ENCODE measurements at places on chromosomes 16 and 17. TPM values are rescaled to one million over a fixed set of nuclear protein-coding genes. Genes with fewer than 3 reads are reported as not detected.

DNA sequence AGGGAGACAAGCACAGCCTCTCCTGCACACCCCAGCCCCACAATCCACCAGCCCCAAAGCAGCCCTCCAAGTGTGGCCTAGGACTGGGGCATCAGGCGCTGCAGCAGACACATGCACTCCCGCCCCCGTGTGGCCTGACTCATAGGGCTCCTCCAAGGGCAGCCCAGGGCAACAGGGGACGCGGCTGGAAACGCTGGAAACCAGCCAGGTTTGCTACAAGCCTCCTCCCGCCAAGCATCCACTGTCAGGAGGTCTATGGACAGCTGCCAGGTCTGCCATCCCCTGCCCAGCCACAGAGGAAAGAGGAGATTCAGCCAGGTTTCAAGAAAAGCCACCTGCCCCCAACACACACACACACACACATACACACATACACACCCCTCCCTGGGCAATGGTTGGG lies 25.8 kb downstream of the SRCIN1 start:
- no peaks in the 10 kb centered on the region for H3K36me3 ChIP-seq
- H3K27me3 ChIP-seq, result peaks cover 59% of the 10 kb centered on the region
- peak; percentile 48 for DNase-seq
- peaks cover 6% of the 10 kb centered on the region for H3K4me1 ChIP-seq
- no peak overlapping the region for H3K27ac ChIP-seq

- no peak overlapping the region for H3K4me3 ChIP-seq
- H3K27ac ChIP-seq, result no peak overlapping the region
- no peaks in the 10 kb centered on the region for H3K4me1 ChIP-seq
- H3K36me3 ChIP-seq, result no peaks in the 10 kb centered on the region
- no peak for DNase-seq
- H3K27me3 ChIP-seq, result no peaks in the 10 kb centered on the region
These were observed 206.2 kb downstream of the CNTNAP4 start for GRCh38 chr16:76483307-76483909.

DNA sequence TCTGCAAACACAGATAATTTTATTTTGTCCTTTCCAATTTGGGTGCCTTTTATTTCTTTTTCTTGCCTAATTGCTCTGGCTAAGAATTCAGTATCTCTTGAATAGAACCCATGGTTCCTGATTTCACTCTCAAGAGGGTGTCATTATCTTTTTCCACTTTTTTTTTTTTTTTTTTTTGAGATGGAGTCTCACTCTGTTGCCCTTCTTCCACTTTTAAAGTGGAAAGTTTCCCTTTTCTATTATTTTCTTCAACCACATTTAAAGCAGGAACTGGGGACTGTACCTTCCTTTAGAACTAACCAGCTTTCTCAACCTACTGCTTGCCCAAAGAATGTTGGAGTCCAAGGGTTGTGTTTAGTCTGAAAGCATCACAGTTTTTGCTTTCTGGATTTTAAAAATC lies 31.1 kb downstream of the SLFN11 start:
- H3K27ac ChIP-seq, result no peak overlapping the region
- DNase-seq, result no peak
- no peaks in the 10 kb centered on the region for H3K36me3 ChIP-seq

- no peak overlapping the region for H3K4me3 ChIP-seq
- no peak for DNase-seq
- no peaks in the 10 kb centered on the region for H3K4me1 ChIP-seq
- no peaks in the 10 kb centered on the region for H3K27me3 ChIP-seq
- no peak overlapping the region for H3K27ac ChIP-seq
- peaks cover 13% of the 10 kb centered on the region for H3K36me3 ChIP-seq
These were observed 88.4 kb downstream of the BANP start for GRCh38 chr16:88039591-88039990.

AOC2 gene
- total RNA-seq, result 2.0 TPM

AGRP gene
- not detected for total RNA-seq

DNA sequence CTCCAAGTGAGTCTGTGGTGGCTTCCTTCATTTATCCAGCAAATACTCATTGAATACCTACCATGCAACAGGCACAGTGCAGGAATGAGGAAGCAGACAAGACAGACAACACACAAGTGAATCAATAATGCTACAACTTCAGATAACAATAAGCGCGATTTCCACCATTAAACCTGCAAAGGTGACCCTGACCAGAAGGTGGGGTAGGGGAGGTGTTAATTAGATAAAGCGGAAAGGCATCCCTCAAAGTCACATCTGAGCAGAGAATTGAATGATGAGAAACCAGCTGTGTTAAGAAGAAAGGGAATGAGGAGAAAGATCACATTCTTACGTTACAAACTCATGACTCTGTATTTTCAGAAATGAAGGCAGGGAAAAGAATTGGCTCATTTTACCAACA lies 26.3 kb downstream of the ZZEF1 start:
- peaks cover 8% of the 10 kb centered on the region for H3K4me1 ChIP-seq
- H3K4me3 ChIP-seq, result no peak overlapping the region
- H3K27me3 ChIP-seq, result no peaks in the 10 kb centered on the region
- peaks cover 16% of the 10 kb centered on the region for H3K36me3 ChIP-seq
- peak overlapping the region; percentile 11 for H3K27ac ChIP-seq

DNA sequence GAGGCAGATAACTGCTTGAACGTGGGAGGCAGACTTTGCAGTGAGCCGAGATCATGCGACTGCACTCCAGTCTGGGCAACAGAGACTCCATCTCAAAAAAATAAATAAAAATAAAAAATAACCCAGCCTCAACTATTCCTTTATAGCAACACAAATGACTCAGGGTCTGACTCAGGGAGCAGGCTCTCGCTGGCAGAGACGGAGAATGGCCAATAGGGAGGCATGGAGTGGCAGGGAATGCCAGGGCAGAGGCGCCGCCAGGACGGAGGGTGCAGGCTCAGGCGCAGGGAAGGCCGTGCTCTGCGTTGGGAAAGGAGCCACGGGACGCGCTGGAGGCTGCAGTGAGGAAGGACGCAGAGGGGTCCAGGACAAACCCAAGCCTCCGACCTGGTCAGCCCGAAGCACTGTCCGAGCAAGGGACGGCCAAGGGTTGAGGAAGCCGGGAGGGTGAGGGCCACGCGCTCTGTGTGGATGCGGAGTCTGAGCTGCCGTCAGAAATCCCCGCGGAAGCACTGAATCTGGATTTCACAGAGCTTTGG lies 40.3 kb downstream of the PKD1 start:
- no peak for DNase-seq
- no peak overlapping the region for H3K4me3 ChIP-seq
- H3K27me3 ChIP-seq, result no peaks in the 10 kb centered on the region
- H3K27ac ChIP-seq, result no peak overlapping the region
- H3K4me1 ChIP-seq, result no peaks in the 10 kb centered on the region

TM4SF5 gene
- total RNA-seq, result not detected

ZNF319 gene
- total RNA-seq, result 5.4 TPM

DNA sequence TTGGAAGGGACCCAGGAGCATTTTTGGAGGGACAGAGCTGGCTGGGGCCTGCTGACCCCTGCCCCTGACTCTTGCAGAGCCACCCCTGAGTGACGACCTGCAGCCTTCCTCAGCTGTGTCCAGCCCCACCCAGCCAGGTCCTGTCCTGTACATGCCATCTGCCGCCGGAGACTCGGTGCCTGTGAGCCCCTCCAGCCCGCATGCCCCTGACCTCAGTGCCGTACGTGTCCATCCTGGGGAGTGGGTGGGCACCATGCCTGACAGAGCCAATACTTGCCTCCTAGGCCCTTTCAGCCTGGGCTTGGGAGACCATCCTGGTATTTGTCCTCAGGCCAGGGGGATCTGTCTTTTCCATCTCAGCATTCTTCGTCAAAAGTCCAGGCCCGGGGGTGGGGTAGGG lies 27.5 kb downstream of the UNC13D start:
- DNase-seq, result no peak
- H3K36me3 ChIP-seq, result peaks cover 10% of the 10 kb centered on the region
- H3K27ac ChIP-seq, result no peak overlapping the region
- H3K4me3 ChIP-seq, result no peak overlapping the region
- peaks cover 9% of the 10 kb centered on the region for H3K4me1 ChIP-seq
- no peaks in the 10 kb centered on the region for H3K27me3 ChIP-seq

- no peak for DNase-seq
- H3K4me1 ChIP-seq, result peaks cover 12% of the 10 kb centered on the region
- no peaks in the 10 kb centered on the region for H3K36me3 ChIP-seq
- no peak overlapping the region for H3K4me3 ChIP-seq
- peaks cover 26% of the 10 kb centered on the region for H3K27me3 ChIP-seq
These were observed 591 bp downstream of the NPW start for GRCh38 chr16:2019921-2020831.

DNA sequence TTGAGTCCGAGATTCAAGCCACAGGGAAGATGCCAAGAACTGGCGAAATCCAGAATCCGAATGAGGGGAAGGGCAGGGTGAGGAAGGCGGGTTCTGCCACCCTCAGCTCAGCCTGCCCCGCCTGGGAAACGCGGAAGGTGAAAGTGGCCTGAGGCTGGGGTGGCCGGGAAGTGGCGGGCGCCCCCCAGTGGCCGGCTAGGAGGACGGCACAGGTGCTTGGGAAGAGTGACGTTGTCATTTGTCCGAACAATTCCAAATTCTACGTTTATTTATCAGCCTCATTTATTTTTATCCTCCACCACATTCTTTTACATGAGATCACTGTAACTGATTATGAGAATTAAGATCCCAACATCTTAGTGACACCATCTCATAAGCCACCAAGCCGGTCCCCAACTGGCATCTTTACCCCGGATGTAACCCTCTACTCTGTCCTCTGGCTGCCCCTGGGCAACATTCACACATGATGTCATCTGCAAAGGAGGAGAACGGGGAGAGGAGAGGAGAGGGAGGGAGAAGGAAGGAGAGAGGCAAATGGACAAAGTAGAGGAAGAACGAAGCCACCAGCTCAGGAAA lies 21.3 kb downstream of the SRCIN1 start:
- peak; percentile 71 for DNase-seq
- no peak overlapping the region for H3K4me3 ChIP-seq
- H3K36me3 ChIP-seq, result no peaks in the 10 kb centered on the region
- H3K4me1 ChIP-seq, result peaks cover 4% of the 10 kb centered on the region

GRCh38 chr16:68070806-68071517 lies 14.2 kb upstream of the NFATC3 start:
- peak overlapping the region; percentile 82 for H3K27ac ChIP-seq
- no peak for DNase-seq
- peaks cover 63% of the 10 kb centered on the region for H3K4me1 ChIP-seq
- no peak overlapping the region for H3K4me3 ChIP-seq
- no peaks in the 10 kb centered on the region for H3K27me3 ChIP-seq

GRCh38 chr16:35154627-35155026 lies 1695.2 kb downstream of the TP53TG3F start:
- no peaks in the 10 kb centered on the region for H3K4me1 ChIP-seq
- no peaks in the 10 kb centered on the region for H3K27me3 ChIP-seq
- no peak overlapping the region for H3K27ac ChIP-seq
- peaks cover 1% of the 10 kb centered on the region for H3K36me3 ChIP-seq

DNA sequence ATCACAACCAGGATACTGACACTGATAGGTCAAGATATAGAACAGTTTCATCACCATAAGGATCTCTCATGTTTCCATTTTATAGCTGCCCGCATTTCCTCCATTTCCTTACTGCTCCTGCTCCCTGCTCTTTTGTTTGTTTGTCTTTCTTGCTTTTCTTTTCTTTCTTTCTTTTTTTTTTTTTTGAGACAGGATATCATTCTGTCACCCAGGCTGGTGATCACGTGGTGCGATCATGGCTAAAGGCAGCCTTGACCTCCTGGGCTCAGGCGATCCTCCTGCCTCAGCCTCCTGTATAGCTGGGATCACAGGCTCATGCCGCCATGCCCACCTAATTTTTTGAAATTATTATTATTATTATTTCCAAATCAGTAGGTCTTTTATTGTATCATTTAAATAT lies 31.7 kb downstream of the PRAC1 start:
- H3K36me3 ChIP-seq, result no peaks in the 10 kb centered on the region
- no peak overlapping the region for H3K4me3 ChIP-seq
- H3K27me3 ChIP-seq, result peaks cover 7% of the 10 kb centered on the region
- no peak overlapping the region for H3K27ac ChIP-seq
- DNase-seq, result no peak

SLC5A10 gene
- total RNA-seq, result not detected

GRCh38 chr16:57623251-57624043 lies 5.0 kb upstream of the ADGRG1 start:
- H3K4me3 ChIP-seq, result no peak overlapping the region
- H3K4me1 ChIP-seq, result peaks cover 5% of the 10 kb centered on the region
- no peak overlapping the region for H3K27ac ChIP-seq
- H3K27me3 ChIP-seq, result peaks cover 6% of the 10 kb centered on the region

DYNLRB2 gene
- total RNA-seq, result not detected

DNA sequence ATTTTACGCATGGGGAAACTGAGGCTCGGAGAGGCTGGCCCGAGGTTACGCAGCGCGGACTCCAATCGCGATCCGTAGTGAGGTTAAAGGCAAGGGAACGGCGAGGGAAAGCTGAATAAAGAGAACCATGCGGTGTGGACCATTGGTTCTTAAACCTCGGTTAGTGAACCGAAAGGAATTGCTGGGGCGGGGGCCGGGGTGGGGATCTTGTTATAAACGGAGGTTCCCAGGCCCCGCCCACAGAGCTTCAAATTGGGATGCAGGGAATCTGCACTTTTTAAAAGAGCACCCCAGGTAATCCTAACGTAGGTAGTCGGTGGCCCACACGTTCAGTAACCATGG lies 524 bp downstream of the IQCK start:
- peak; percentile 9 for DNase-seq
- peaks cover 15% of the 10 kb centered on the region for H3K36me3 ChIP-seq
- peaks cover 44% of the 10 kb centered on the region for H3K4me1 ChIP-seq
- H3K27ac ChIP-seq, result no peak overlapping the region
- no peaks in the 10 kb centered on the region for H3K27me3 ChIP-seq

CLDN9 gene
- total RNA-seq, result not detected

DNA sequence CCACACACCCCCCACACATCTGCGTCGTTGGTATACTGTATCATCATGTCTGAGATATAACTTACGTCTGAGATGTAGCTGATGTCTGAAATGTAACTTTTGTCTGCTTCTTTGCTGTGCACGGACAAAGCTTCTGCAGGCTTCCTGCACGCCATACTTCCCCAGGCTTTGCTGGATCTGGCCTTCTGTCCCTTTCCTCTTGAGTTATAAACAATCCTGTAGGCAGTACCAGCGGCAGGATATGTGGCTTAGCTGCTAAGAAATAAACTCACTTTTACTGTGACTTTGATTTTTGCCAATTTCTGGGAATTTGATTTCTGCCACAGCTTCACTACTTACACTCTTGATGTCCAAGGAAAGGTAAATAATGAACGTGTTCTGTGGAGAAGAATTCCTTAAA lies 184.4 kb downstream of the RPTOR start:
- H3K4me3 ChIP-seq, result no peak overlapping the region
- DNase-seq, result no peak
- H3K4me1 ChIP-seq, result peaks cover 24% of the 10 kb centered on the region
- H3K27me3 ChIP-seq, result no peaks in the 10 kb centered on the region
- peaks cover 9% of the 10 kb centered on the region for H3K36me3 ChIP-seq

All from activated naive CD4-positive, alpha-beta T cell treated with anti-CD3 and anti-CD28 coated beads for 36 hours (primary cell).